ENCODE measurements at places on chromosomes 6 and 20.

GRCh38 chr20:13147971-13148370 is 73.1 kb upstream of the ISM1 start:
- no peak for DNase-seq

DNA sequence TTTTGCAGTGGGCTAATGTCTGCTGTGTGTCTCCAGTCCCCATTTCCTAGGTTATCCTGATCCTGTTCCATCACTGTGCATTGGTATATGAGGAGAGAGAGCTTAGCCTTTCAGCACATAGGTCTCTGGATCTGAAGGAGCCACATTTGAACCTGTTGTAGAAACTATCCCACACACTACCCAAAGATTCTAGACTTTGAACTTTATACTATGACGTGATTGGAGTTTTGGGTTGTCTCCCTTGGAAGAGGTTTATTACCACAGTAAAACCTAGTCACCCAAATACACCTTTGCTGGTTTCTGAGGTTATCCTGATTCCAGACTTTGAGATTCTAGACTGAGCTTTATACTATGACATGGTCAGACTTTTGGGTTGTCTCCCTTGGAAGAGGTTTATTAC is 8.0 kb upstream of the OSTM1 start:
- DNase-seq: no peak

- DNase-seq: no peak
Measured at GRCh38 chr6:141212296-141212695, 920.4 kb upstream of the GJE1 start.

DNA sequence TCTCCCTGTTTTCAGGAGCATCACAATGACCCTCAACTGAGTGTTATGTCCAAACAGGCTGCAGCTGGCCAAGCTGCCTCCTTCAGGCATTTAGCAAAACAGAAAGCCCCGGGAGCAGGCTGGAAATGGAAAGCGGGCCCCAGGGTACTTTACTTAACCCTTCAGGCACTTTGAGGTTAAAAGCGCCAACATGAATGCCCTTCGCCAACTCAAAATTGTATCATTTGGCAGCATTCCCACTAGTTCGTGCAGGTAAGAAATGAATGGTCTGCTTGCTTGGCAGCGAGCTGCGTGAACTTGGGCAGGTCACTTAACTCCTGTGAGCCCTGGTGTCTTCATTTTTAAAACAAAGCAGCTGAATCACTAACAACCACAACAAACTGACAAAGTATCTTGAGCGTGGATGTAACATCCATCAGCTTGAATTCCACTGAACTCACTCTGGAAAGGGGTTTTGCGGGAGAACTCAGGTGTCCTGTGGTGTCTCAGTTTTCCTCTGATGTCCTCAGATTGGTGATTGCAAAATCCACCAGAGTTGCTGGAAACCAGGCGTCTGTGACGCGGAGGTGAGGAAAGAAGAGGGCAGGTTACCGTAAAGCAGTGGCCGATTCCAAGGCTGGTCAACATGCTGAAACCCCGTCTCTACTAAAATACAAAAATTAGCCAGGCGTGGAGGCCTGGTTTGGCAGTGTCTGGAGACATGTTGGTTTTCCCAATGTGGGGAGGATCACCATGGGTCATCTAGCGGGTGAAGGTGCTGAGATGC is 118.8 kb upstream of the ZNF217 start:
- DNase-seq: no peak

DNA sequence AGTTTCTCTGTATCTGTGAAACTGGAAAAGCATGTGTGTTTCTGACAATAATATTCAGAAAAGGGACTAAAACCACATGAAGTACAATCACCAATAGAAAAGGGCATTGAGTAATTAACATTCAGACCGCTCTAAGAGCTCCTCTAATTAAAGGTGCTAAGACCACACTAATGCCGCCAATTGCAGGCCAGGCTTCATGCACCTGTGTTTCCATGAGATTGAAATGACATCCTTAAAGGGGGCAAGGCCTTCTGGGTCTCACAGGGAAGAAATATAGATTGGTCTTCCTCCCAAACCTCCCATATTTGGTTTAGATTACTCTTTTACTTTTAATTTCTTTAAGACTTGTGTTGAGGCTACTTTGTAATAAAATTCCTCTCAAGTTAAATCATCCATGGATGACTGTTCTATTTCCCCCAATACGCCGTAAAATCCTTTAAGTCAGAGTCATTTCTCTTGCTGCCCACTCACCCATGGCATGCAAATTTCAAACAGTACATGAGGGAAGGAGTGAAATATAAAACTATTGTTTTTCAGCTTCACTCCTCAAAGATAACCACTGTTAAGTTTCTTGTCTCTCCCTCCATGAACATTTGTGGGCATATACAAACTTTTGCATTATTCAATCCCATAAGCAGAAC is 110.6 kb downstream of the UBE3D start:
- no peak for DNase-seq

- no peak for DNase-seq
Measured at GRCh38 chr6:257031-257725, 35.1 kb upstream of the DUSP22 start.

GRCh38 chr20:17969884-17970409 is 1.1 kb downstream of the MGME1 start:
- no peak for DNase-seq

GRCh38 chr20:50333812-50334211 is 143.2 kb downstream of the CEBPB start:
- no peak for DNase-seq

GRCh38 chr6:105786449-105786848 is 299.7 kb upstream of the PRDM1 start:
- no peak for DNase-seq

GRCh38 chr20:10213526-10213925 is 5.1 kb upstream of the SNAP25 start:
- DNase-seq: no peak

DNA sequence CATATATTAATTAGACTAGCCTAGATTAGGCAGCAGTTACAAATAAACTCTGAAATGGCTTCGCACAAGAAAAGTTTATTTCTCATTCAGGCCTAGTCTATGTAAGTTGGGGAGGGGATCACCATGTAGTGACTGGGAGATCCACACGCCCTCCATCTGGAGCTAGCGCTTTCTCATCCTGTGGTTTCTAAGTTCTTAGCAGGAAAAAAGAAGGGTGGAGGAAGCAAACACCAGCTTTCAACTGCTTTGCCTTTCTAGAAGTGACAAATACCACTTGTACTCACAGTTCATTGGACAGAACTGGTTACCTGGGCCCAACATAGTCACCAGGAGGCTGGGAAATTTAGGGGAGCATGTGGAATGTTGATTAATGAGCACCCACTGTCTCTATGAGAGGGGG is 46.6 kb downstream of the NDUFAF5 start:
- DNase-seq: no peak

DNA sequence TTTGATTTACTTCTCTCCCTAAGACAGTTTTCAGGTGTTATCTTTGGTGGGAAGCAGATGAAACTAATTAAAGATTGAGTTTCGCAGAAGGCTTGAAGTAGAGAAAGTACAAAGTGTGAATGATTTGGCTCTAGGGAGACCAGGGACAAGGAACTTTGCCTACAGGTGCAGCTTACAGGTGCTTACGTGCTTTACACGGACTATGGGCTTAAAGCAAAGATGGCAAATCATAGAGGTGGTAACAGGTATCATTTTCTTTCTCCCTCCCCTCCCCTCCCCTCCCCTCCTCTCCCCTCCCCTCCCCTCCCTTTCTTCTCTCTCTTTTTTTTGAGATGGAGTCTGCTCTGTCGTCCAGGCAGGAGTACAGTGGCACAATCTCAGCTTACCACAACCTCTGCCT is 136.3 kb downstream of the SLC35B3 start:
- DNase-seq: no peak

DNA sequence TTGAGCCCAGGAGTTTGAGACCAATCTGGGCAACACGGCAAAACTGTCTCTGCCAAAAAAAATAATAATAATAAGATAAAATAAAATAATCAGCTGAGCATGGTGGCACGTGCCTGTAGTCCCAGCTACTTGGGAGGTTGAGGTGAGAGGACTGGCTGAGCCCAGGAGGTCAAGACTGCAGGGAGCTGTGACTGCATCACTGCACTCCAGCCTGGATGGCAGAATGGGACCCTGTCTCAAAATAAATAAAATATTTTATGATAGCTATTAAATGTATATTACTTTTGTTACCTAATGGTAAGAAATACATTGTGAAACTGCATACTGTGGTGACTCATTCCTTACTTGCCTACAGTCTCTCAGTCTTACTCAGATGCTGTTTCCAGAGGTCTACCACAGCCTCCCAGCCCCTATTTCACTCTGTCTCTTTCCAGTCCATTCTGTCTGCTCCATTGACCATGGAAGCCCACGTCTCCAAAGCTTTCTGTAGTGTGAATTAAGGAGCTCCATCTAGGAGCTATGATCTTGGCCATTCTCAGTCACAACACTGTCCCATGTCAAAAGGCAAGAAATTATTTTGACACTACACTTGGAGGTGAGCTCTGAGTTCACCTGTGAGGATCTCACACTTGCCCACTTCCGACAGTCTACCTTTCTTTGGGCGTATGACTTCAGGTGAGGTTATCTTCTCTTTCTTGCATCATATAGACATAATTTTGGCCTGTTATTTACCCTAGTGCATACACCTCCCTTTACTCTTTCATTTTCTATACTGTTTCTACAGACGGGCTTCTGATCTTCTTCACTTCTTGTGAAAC is 22.4 kb upstream of the SNX9 start:
- no peak for DNase-seq

GRCh38 chr6:75853806-75854205 is 104.8 kb downstream of the MYO6 start:
- no peak for DNase-seq

GRCh38 chr6:138044458-138044857 is 62.8 kb downstream of the PERP start:
- no peak for DNase-seq

DNA sequence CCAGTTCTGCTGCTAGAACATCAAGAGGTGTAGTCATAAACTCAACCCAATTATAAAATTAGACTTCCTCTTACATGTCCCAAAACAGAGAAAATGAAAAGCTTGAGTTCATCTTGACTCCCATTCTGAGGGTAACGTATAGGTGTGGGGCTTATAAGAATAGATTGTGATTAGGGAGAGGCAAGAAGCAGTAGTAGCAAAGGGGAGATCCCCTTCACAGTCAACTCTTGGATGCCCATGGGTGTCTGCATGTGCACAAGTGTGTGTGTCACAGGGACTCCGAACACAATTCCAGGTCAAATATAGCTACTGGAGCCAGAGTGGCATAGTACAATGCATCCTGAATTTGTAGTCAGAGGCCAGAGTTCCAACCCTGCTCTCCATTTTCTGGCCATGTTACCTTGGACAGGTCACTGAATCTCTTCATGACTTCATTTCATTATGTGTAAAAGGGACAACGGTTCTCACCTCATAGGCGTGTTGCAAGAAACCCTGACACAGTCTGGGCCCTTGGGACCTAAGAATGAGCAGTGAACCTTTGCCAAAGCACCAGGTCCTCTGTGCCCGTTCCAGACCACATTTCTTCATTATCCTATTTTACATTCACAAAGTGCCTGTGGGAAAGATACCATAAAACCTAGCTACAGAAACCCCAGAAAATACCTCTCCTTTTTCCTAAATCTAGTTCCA is 11.8 kb downstream of the GSTA4 start:
- DNase-seq: no peak

DNA sequence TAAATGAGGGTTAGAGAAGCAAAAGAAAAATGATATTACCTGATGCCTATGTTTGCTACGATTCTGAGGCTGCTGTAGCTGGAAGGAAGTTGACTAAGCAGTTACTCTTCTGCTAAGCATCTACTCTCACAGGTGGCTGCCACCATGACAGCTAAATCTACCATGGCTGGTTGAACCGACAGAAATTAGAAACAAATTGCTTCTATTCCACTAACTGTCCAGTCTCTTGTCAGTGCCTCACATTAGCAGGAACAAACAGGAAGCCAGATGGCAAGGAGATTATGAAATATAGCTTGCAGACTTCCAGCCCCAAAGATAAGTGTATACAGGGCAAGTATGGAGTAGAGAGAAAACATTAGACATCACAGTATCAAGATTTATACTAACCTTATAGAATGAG is 59.4 kb upstream of the TMEM200A start:
- no peak for DNase-seq

GRCh38 chr6:7189101-7189758 is 81.5 kb downstream of the RREB1 start:
- no peak for DNase-seq

GRCh38 chr6:33061987-33062386 is 11.5 kb downstream of the HLA-DPA1 start:
- DNase-seq: peak; percentile 22

DNA sequence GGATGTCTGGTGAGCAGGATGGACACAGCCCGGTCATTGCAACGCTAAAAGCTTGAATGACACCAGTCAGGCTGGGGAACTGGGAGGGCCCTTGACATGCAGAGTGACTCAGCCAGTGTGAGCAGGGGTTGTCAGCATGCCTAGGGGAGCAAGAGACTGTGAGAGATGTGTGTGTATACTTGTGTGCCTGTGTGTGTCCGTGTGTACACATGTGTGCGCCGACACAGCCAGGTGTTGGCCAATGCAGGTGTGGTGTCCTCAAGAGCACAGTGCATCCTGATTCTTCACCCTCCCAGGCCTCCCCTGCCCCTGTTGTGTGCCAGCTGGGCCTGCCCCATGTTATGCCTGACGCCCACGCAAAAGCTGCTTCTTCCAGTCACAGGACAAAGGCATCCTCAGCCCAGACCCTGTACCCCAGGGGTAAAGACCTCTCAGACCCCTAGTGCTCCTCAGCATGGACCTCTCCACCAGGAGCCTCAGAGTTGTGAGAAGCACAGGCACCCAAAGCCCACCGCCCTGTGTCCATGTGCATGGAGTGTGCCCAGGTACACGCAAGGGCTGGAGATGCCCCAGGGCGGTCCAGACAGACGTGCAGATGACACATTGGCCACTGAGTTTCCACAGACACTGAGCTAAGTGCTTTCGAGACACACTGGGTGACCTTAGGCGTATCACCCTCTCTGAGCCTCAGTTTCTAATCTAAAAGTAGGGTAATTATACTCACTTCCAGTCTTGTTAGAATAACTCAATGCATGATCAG is 16.6 kb downstream of the NRSN2 start:
- no peak for DNase-seq

DNA sequence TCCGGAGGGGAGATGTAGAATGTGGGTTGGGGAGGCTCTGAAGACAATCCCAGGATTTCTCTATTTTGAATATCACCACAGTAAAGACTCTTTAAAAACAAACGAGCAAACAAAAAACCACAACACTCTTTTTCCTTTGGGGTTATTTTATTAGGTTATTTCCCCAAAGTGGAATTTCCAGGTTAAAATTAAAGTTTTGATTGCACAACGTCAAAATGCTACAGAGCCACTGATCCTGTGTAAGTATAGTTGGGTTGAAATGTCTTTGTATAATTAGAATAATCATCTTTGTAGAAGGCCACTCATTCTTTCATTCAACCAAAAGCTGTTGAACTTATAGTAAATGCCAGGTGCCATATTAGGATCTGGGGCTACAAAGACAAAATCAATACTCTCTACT is 19.6 kb upstream of the PIM1 start:
- DNase-seq: no peak

DNA sequence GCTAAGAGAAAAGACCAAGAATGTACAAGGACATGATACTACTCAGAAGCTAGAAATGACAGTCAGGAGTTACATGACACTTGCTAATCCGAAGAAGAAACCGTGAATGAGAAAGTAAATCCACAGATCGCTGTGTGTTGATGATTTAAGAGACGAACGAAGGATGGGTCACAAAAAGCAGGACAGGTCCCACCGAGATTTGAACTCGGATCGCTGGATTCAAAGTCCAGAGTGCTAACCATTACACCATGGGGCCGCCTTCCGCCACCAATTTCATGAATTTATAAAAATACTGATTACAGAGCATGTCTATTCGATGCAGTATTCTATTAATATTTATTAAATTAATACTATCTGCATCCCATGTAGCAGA is 54.0 kb upstream of the BTN3A2 start:
- peak; percentile 57 for DNase-seq
